ENCODE measurements at places on chromosomes 5 and 9.
A peak's percentile ranks its signal among the peaks of the same experiment; 100 is the strongest.

DNA sequence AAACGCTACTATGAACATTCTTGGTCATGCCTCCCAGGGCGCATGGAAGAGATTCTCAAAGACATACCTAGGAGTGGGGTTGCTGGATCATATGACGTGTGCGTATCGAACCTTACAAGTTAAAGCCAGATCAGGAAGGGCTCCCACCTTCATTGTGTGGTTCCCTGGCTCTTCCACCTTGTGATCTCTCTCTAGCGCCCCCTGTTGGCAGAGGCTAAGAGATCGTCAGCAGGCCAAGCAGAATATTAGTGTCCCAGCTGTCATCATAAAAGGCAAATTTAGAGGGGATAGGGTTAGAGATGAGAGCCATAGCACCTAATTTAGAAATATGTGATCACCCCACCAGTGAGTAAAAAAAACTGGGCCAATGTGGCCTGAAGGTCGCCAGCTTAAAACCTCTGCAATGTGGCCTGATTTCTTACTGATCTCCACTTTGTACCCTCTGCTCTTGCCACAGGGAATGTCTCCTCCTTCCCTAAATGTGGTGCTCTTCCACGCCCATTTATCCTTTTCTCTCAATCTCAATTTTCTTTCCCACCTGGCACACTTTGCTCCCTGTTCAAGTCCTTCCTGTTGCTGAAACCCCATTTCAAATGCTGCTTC is 91.7 kb upstream of the SHB start:
- DNase-seq, result peak; percentile 56

DNA sequence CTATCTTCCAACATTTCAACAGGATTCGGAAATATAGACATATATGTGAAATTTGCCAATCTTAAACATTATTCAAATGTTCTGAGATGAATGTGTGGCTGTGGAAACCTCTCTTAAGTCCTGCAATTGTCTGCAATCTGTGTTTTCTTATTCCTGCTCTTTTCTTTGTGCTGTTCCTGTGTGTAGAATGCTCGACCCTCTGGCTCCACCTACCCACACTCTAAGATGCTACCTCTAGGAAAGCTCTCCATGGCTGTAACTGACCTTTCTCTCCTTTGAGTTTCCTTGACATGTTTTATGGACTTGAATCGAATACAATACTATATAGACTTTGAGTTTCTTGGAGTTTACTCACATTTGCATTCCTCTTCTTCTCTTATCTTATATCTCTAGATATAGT is 120.6 kb upstream of the ASTN2 start:
- no peak for DNase-seq

DNA sequence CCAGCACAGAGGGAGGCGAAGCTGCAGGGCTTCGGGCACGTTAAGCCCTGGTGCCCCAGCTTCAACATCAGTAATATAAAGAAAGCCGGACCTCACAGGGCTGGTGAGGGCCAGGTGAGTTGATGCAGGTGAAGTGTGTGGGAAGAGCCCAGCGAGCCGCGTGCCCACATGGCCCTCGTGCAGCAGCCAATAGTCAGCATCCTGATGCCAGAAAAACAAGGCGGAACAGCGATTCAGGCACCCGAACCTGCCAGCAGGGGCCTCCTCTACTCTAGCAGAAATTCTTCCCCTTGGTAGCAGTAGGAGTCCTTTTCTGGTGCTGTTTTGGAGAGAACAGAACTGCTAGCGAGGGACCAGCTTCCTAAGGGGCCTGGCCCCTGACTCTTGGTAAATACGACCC is 7.8 kb downstream of the MED10 start:
- no peak for DNase-seq

DNA sequence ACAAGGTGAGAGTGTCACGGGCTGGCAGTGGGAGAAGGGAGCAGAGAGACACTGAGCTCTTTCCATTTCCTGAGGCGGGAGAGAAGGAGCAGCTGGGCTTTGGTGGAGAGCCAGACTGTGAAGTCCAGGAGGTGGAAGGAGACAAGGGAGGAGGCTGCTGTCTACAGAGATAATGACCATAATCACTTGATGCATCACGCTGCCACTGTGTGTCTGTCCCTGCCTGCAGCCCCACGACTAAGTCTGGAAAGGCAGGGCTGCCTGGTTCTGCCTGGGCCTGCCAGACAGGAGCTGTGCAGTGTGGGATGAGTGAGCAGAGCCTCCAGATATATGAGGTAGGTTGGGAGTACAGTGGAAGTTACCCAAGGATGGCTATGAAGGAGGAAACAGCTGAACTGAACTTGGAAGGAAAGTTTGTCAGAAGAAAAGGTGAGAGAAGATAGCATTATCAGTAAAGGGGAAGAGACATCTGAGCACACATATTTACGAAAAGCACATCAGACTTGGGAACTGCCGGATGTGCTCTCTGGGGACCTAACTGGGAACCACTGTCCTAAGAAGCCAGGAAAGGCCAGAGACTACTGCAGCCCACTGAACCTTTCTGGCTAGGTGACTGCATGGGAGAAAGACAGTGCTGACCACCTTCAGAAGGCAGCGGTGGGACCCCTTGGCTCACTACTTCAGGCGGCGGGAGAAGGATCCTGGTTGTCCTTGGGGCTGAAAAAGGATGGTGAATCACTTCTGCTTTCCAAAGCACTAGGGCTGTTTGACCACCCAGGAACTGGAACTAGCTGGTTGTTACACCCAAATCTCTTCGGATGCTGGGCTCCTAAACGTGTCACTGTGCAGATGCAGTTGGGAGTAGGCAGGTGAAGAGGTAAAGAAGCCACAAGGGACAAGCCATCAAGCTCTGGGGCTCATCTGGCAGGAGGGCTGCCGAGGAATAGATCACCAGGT is 12.8 kb upstream of the DDX41 start:
- DNase-seq, result no peak

- no peak for DNase-seq
Measured at GRCh38 chr5:97071101-97071500, 71.3 kb downstream of the LIX1 start.

DNA sequence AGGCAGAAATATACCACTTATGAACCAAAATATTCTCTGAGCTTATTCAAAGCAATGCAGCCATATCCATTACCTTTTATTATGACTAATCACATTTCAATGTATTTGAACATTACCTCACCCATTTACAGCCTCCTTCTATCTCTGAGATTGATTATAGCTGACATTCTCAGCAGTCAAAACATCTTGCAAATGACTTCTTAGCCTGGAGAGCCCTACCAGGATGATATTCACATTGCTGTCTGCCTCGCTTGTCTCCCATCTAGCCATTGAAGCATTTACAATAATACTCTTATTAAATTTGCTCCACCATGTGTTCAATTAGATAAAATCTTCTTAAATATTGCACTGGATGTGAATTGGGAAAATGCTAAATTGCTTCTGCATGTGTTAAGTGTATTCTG is 1879.9 kb upstream of the ACO1 start:
- DNase-seq, result no peak

- no peak for DNase-seq
Measured at GRCh38 chr5:1878050-1878849, 4.5 kb downstream of the IRX4 start.

DNA sequence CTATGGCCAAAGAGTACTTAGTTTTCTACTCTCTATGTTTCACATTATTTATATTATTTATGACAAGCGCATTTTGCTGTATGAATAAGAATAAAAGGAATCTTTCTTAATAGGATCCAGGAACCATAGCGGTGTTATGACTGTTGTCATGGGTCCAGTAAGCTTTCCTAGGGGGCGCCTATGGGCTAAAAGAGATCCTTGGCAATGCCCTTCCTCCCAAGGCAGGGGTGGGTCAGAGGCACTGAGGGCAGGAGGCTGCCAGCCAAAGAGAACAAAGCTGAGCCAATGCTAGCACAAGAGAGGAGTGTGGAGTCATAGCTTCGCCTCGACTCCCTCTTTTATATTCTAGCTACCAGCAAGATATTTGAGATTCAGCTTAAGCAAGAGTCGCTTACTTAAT is 98.4 kb upstream of the GNAQ start:
- DNase-seq, result no peak

- no peak for DNase-seq
Measured at GRCh38 chr5:122163121-122164069, 34.0 kb downstream of the ZNF474 start.

- no peak for DNase-seq
Measured at GRCh38 chr9:116555119-116555518, 132.0 kb upstream of the TRIM32 start.

DNA sequence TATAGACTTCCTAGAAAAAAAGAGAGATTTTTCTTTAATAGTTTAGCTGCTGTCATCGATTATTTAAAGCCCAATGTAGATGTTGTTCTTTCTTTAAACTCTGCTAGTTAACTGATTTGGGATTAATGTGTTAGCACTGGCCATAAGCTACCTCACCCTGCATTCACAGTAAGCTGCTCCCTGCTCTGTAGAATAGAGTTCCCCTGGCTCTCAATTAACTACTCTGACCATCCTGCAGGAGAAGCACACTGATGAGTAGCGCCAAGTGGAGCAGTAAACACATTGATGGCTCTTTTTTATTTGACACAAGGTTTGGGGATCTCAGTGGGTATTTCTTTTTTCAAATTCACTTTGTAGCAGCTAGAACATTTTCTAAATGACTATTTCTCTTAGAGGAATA is 807.9 kb upstream of the ZNF608 start:
- DNase-seq, result no peak

GRCh38 chr9:110895147-110895905 is 142.9 kb downstream of the LPAR1 start:
- DNase-seq, result no peak

GRCh38 chr9:136674786-136675349 is 12.2 kb downstream of the EGFL7 start:
- no peak for DNase-seq

DNA sequence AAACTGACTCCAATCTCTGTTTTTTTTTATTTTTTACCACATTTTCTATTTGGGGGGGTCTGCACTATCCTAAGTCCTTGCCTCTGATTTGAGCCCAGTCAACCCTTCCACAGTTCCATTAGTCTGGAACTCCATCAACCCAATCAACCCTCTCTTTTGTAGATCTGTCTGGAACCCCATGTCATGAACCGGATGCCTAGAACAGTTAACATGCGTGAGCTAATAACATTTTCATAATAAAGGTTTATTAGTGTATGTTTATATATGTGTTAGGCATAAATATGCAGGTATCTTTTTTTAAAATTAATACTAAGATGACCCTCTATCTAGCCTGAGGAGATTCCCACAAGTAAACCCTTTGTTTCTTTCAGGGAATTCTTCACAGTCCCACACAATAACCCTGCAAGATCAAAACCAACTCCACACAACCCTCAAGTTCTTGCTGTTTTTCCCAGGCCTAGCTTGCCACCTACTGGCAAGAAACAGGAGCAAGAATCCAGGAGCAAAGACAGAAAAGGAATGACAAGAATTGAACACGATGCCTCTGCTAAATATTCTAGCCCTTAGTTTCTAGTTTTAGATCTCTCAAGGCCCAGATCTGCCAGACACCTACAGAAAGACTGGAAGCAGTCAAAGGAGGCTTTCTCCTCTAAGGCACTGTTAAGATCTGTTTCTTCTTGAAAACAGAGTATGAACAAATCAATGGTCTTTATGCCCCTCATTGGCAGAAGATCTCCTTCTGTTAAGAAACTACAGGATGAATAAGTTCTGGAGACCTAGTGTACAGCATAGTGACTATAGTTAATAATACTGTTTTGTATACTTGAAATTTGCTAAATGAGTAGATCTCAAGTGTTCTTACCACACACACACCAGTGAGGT is 100.4 kb downstream of the TRIM36 start:
- peak; percentile 22 for DNase-seq

GRCh38 chr9:105281926-105282325 is 37.5 kb downstream of the SLC44A1 start:
- no peak for DNase-seq

- DNase-seq, result no peak
Measured at GRCh38 chr5:98455665-98456064, 317.8 kb upstream of the RGMB start.

- no peak for DNase-seq
Measured at GRCh38 chr9:106287091-106287631, 575.8 kb upstream of the ZNF462 start.

GRCh38 chr5:133844836-133845235 is 123.6 kb downstream of the C5orf15 start:
- no peak for DNase-seq

DNA sequence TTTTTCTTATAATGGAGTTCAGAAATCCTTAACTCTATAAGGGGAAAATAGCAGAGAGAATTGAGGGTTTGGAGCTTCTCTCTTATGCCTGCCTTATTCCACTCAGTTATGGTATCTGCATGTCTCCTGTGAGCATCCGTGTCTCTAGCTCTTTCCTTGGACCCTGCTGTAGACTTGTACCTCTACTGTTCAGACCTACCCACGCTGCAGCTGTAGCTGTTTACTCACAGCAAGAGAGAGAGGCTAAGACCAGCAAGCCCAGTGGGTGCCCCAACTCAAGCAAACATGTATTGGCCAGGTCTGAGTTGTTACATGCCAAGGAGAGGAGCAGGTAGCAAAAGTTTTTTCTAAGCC is 7.1 kb upstream of the PCSK1 start:
- DNase-seq, result no peak

GRCh38 chr9:130627051-130627450 is 37.3 kb upstream of the PRDM12 start:
- DNase-seq, result no peak

GRCh38 chr9:130660683-130661450 is 3.5 kb upstream of the PRDM12 start:
- no peak for DNase-seq

DNA sequence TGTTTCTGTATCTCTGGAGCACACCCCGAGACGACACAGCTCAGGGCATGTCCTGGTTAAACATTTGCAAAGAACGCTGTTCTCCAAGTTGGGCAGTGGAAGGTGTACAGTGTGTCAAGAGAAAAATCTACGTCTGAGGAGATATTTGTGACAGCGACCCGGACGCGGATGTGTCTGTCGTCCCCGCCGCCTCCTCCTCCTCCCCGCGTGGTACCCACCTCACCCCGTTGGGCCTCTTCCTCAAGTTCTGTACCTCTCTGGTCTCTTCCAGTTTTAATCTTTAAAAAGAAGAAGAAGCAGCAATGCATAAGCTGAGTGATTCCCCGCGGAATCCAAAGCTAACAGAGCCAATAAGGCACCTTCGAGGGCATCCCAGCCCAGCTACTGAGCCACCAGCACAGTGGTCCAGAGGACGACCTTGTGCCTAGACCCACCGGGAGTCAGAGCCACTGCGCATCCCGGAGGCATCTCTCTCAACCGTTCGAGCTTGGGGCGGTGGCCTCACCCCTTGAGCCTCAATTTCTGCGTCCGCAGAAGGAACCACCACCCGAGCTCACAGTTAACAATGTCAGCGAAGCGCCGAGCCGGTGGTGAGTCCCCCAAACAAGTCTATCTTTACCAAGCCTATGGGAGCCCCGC is 467 bp downstream of the C9orf78 start:
- no peak for DNase-seq

DNA sequence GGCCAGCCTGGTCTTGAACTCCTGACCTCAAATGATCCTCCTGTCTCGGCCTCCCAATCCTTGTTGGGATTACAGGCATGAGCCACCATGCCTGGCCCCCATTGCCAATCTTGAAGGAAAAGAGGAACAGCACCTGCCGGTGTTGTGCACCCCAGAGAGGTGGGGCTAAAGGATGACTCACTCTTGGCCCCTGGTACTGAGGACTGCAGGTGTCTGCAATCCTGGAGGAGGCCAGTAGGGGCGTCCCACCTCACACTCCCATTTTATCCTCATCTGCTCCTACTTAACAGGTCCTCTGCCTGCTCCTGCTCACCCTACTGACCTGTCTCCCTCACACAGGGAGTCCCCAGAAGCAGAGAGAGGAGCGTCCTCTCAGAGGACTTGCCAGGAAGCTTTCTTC is 390.4 kb downstream of the ARHGEF28 start:
- DNase-seq, result peak; percentile 1
